Right ventricle myocardium inferior (tissue), 1 donor: ENCODE measurements at places on chromosomes 2 and 18.

- DNase-seq = no peak
These were observed 260.5 kb downstream of the CCDC85A start for GRCh38 chr2:56444339-56444738.

DNA sequence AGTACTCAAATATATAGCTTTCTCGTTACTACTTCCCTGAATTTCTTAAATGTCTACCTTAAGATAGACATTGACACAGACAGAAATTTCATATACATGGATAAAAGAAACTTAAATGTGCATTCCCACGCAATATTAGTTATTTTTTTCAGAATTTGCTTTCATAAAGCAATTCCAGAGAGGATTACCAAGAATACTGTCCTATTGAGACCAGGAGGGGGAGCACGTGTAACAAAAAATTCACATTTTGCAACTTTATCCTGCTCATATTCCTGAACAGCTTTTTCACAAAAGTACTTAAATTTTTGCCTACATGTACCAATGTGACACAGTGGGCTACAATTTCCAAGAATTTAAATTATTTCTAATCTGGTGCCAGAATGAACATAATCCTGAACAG is 30.7 kb upstream of the ERCC3 start:
- DNase-seq = no peak

GRCh38 chr2:34601561-34601960 is 1002.5 kb upstream of the FAM98A start:
- no peak for DNase-seq

- no peak for DNase-seq
These were observed 107.9 kb upstream of the CDH20 start for GRCh38 chr18:61225336-61225735.

- DNase-seq = no peak
These were observed 214.6 kb downstream of the RDH14 start for GRCh38 chr2:18345848-18346247.

DNA sequence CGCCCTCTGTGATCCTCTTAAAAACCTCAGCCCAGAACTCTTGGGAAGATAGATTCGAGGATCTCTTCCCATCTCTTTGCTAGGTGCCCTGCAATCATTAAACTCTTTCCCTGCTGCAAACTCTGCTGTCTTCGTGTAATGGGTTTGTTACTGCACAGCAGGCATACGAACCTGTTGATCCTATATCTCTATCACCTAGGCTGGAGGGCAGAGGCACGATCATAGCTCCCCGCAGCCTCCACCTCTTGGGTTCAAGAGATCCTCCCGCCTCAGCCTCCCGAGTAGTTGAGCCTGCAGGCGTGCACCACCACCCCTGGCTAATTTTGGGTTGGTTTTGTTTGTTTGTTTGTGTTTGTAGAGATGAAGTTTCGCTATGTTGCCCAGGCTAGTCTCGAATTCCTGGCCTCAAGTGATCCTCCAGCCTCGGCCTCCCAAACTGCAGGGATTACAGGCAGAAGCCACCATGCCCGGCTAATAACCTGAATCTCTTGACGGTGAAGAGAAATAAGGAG is 493 bp upstream of the BBS5 start:
- DNase-seq = no peak

DNA sequence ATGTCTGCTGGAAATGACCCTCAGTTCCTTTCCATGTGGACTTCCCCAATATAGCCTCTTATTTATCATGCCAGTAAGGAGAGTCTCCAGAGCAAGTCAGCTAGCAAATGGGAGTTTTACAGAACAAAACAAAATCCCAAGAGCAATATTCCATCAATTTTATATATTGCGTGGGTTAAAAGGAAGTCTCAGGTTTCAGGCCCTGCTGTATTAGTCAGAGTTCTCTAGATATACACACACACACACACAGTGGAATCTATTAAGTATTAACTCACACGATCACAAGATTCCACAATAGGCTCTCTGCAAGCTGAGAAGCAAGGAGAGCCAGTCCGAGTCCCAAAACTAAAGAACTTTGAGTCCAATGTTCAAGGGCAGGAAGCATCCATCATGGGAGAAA is 102.8 kb upstream of the MAP2 start:
- no peak for DNase-seq

GRCh38 chr18:26133652-26134051 is at the start of gene PSMA8:
Gene PSMA8, plus strand, starts transcription at chr18:26133869. Its CDS starts 97 bp downstream, at chr18:26133966.
- DNase-seq = no peak

DNA sequence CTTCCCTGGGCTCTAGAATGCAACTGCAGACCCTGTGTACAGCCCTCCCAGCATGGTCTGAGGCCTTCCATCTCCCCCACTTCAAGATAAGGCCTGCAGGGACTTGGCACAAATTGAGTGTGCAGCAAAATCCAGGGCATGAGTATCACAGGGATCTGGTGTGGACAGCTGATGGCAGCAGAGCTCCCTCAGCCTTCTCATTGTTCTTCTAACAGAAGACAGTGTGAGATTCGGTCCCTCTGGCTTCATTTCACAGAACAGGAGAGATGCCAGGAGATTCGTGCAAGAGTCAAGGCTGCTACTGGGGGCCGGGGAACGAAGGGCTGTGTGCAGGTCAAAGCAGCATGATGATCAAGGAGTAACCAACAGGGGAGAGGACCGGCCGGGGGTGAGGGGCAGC is 85.8 kb downstream of the UXS1 start:
- no peak for DNase-seq

DNA sequence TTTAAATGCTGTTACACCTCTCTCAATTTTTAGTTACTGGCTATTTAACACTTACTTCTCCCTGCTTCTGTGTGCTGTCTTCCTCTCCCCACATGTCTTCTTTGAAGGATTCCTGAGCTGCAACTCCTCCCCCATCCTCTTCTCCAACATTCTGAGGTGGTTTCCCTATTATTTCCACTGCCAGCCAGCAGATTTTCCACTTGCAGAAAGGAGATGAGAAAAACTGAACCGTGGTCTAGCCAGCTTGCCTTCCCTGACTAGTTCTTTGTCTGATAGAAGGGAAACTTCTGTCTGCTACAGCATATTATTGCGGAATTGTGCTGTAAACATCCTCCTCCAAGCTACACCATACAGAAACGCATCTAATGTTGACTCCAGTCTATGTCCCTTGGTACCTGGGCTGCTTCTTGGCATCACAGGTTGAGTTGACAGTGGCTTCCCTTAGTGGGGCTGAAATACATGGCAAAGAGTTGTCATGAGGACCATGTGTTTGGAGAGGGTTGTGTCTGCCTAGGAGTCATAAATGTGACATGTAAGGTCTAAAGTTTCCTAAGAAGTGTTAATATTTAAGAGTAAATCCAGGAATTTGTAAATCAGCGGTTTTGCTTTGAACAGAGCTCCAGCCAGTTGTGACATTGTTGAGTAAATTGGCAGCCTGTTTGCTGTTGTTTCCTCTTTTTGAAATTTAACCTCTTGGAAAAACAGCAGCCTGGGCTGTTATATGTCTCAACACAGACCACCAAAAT is 68.3 kb upstream of the RND3 start:
- no peak for DNase-seq

- no peak for DNase-seq
These were observed 239.2 kb downstream of the CMPK2 start for GRCh38 chr2:6626401-6627012.

GRCh38 chr2:5315512-5315911 is 376.7 kb upstream of the SOX11 start:
- no peak for DNase-seq

GRCh38 chr2:81234711-81235110 is 930.2 kb upstream of the LRRTM1 start:
- no peak for DNase-seq

DNA sequence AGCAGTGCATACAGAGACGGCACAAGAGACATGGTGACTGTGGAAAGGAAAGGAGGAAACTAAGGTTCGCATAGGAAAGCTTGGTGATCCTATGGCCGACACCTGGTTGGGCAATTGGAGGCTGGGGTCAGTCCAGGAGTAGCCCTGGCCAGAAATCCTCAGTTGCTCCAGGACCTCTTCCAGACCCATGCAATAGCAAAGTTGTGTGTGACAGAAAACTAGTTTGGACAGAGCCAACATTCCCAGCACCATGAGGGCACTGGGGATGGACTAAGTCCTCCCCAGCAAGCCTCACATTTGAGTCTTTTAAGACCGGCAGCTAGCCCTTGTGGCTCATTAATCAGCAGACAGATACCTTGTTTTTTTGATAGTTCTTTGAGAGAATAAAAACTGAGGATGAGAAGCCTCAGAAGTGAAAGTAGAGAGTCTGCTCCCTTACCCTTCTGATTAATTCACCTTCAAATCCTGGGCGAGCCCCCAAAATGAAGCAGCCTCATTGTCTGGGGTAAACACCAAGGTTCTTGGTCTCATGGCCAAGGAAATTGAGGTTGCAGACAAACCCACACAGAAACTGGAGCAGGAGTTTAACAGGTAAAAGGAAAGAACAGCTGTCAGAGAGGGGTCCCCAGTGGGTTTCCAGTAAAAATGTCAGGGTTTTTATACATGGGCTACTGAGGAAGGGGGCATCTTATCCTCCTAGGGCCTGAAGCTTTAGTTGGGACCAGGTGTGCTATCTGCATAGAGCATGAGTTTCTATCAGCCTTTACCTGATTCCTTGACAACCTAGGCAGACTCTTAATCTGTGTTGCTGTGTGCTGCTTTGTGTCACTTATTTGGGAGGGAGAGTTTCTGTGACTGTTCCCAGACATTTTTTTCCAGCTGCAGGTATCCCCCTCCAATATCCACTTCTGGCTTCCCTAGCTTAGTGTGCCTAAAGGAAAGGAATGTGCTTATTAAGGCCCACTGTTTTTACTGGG is 39.1 kb downstream of the STK17B start:
- DNase-seq = no peak

DNA sequence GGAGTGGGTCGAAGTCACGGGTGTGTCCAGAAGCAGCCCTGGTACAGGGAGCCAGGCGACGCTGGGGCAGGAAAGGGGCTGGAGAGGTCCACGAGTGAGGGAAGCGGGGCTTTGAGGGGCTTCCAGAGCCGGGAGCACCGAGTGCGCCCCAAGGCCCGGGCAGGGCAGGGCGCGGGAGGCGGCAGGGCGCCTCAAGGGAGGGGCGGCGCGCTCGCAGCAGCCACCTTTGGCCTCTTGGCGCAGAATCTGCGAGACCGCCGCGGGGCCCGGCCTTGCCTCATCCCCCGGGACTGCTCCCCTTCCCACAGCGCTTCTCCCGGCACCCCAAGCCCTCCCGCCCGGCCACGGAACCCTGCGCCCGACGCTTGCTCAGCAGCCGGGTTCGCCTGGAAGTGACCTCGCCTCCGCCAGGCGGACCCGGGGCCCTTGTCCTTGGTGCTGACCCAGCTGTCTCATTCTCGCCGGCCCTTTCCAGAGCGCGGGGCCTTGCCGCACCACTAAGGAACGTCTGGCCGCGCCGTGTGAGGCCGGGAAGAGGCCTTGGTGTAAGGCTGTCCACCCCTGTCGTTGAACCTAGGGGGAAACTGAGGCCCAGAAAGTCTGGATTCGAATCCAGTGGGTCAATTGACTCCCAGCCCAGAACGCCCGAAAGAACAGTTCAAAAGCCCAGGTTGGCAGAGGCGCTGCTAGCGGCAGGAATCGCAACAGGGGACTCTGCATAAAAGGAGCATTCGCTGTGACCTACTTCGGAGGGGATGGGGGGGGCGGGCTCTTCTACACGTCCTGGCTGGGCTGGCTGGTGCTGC is 584 bp upstream of the DNER start:
- DNase-seq = peak; percentile 71

- DNase-seq = no peak
These were observed 1.1 kb downstream of the TFCP2L1 start for GRCh38 chr2:121283670-121284462.

DNA sequence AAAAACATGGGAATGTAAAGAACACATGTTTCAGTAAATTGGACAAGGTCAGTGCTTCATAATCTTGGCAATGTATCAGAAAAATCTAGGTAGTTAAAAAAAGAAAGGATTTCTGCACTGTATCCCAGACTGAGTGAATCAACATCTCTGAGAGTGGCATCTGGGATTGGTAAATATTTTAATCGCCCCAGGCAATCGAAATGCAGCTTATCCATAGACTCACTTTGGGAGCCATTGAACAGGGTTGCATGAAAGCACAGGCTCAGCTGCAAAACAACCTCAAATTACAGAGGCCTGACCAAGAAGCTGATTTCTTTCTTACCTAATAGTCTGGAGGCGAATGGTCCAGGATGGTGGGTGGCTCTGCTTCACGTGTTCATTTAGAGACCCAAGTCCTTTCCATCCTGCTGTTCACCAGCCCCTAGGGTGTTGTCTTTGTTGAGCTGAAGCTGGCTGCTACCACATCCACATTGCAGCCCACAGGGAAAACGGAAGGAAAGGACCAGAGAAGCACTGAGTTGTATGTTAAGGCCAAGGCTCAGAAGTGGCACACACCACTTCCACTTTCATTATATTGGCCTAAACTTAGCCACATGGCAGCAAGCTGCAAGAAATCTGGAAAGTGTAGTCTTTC is 59.0 kb downstream of the MOGAT1 start:
- DNase-seq = no peak

GRCh38 chr18:67771271-67771670 is 254.8 kb upstream of the DSEL start:
- no peak for DNase-seq

- DNase-seq = no peak
These were observed 96.9 kb downstream of the OSBPL1A start for GRCh38 chr18:24300703-24301102.

DNA sequence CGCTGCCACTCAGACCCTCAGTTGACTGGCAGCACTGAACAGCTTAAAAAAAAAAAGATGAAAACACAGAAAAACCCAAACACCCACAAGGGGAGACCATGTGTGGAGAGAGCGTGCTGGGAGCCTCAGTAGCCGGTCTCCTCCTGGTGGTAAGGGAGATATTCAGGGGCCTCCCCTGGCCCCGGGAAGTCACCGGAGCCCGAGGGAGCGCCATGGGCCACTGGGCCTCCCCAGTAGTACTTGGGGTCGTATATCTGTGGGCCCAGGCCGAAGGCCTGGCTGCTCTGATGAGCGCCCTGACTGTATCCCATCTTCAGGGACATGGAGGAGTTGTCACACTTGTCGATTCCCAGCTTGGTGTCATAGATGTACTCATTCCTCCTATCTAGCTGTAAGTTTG is 145.7 kb upstream of the TEKT4 start:
- no peak for DNase-seq

DNA sequence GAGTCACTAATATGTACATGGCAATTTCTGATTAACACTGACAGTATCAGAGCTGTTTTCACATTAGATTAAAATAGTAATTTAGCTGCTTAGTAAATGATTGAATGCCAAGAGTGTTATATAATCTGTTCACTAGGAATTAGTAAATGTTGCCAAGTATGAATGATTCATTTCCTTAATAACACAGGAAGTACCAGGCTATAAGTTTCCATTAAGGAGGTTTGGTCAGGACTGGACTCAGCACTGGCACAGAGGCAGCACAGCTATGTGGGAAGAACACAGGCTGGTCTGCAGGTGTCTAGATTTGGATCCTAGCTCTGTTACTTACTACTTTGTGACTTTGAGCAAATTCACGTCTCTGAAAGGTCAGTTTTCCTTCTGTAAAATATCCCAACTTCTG is 97.2 kb downstream of the TDRD15 start:
- no peak for DNase-seq

GRCh38 chr2:201816657-201817575 is 10.6 kb downstream of the CDK15 start:
- DNase-seq = no peak
